ENCODE measurements at places on chromosomes 13 and 19.

DNA sequence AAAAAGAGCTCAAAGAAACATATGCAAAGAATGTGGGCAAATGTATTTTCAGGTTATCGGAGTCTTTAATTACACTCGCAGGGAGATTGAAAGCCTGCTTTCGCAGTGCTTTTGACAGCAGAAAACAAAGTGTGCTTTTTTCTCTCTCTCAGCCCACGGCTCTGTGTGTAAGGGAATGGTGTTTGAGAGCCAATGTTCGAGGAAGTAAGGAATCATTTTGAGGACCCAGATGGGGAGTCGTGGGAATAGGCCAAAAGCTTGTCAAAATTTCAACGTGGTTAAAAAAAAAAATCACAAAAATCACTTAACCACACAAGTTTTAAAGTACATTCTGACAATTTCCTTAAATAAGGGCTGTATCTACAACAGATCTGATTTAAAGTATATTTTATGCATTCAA is 197.1 kb upstream of the IRS2 start:
- no peak for DNase-seq

GRCh38 chr19:42532891-42533290 is 4.6 kb upstream of the CEACAM1 start:
- DNase-seq, result no peak

GRCh38 chr13:92187378-92187989 is 789.1 kb downstream of the GPC5 start:
- DNase-seq, result no peak

- no peak for DNase-seq
Observed at GRCh38 chr19:11420429-11421370, 1.6 kb upstream of the RGL3 start.

GRCh38 chr13:93900731-93901130 is 578.8 kb downstream of the DCT start:
- no peak for DNase-seq

DNA sequence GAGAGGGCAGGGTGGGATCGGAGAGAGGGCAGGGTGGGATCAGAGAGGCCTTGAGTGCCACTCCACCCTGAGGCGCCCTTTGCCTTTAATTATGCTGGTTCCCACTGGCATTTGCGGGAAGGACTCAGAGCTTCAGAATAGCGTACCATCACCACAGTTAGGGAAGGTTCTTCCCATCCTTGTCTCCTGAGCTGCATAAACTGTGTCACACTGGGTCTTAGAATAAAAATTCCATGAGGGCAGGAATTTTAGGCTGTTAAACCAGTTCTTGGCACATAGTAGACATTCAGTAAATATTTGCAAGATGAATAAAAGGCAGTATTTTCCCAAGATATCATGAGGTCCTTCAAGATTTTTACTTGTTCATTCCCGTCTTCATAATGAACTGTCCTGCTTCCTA is 24.4 kb downstream of the PPP2R1A start:
- no peak for DNase-seq

DNA sequence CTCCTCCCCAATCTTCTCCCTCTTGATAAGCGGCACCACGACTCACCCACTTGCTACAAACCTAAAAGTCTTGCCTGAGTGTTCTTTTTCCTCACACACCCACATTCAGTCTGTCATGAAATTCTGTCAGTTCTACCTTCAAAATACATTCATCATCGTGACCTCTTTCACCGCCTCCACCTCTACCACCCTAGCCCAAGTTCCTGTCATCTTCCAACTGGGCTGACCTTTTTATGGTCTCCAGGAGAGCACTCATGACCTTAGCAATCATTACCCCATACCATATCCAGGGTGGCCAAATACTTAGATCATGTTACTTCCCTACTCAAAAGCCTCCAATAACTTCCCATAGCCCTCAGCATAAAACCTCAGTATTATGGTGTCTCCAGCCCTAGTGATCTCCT is 110.4 kb upstream of the TSC22D1 start:
- DNase-seq, result no peak

Data from activated effector memory CD4-positive, alpha-beta T cell treated with Interleukin-2 at 50 U/mL for 16 hours (primary cell).